ENCODE measurements at places on chromosomes 7 and 10.

DNA sequence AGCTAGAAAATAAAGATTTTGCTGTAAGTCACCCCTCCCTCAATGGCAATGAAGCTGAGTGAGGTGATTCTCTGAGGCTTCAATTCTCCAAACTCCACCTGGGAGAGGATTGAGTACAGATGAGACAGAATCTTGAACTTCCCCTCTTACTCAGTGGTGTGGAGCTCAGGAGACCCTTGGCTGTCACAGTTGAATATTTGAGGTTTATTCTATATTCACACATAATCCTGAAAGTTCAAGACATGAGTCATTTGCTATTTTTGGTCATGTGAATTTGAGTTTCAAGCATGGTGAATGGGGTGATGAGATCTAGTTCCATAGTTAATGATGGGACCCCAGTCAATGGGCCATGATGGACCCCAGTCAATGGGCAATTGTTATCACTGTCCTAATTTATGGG is 13.9 kb upstream of the TECTB start:
- no peak for DNase-seq

DNA sequence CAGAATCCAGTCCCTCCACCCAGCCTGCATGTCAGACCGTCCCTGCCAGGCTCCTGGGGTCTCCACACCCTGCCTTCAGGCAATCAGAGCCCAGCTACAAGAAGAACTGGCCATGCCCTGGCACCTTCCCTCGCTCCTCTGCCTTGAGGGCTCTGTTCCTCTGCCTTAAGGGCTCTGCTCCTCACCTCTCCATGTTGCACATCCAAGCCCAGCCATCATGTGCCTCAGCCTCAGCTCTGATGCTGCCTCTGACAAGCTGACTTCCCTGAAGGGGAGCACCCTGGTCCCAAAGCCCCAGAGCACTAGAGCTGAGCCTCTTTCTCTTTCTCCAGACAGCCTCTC is 50.3 kb upstream of the ANTXRL start:
- no peak for DNase-seq

GRCh38 chr10:74650613-74651012 is 175.8 kb upstream of the KAT6B start:
- DNase-seq, result no peak

GRCh38 chr10:113099431-113100183 is 149.6 kb downstream of the TCF7L2 start:
- peak; percentile 58 for DNase-seq

GRCh38 chr7:31890198-31890597 is 180.0 kb downstream of the PDE1C start:
- DNase-seq, result no peak

DNA sequence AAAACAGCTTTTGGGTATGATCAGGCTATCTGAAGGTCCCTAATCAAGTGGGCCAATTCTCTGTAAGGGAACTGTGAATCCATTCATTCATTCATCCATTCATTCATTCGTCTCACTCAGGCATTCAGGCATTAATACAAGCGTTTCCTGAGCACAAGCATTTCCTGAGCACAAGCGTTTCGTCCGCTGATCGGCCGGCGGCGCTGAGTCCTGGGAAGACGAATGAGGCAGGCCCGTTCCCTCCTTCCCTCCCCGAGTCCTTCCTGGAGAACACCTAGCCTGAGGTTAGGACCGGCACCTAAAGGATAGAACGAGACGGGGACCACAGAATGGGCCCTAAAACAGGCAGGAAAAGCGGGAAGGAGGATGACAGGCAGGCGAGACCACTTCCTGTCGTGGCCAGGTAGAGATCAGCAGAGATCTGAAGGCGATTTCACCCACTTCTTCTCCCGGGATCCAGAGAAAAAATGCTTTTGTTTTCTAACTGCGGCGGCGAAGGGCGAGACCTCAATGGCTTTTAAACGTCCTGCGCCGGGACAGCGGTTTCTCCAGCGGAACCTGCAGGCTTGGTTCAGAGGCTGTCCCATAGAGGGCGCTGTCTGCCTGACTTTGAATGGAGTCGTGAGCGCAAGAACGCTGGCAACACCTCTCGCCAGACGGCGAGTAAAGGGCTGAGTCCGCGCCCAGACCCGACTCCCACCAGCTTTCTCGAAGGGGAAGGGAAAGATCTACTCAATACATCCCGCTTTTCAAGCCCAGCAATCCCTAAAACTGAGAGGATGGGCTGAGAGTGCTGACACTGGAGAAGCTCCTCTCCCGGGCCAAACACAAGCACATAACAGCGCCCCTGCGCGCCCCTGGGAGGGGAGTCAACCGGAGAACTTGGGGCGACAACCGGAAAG is 2.9 kb upstream of the HMX3 start:
- peak; percentile 88 for DNase-seq

DNA sequence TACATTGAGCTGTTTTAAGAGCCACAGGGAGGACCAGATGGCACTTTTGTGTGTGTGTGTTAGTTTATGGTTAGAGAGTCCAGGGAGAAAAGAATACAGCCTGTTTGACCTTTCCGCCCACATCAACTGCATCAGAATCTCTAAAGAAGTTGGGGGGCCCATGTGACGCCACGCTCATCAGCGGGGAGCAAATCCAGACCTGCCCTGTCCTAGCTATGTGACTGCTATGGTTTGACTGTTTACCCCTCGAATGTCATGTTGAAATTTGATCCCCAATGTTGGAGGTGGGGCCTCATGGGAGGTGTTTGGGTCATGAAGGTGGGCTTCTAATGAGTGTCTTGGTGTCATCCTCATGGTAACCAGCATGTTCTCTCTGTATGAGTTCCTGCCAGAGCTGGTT is 128.0 kb downstream of the ADRA2A start:
- no peak for DNase-seq

DNA sequence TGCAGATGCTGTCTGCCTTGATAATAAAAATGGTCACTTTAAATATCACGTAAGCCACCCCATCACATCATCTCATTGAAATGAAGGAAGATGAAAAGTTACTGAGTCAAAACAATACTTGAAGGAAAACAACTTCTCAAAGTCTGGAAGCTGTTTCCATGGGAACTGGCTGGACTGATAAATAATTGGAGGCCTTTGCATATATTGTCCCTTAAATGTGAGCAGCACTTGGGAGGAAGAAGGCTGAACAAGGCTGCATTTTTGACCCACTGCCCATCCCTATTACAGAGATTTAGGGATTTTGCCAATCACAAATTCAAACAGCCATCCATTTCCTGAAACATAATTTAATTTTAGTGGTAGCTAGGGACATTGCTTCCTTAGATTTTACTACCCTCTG is 18.2 kb upstream of the MAGI2 start:
- no peak for DNase-seq

- DNase-seq, result peak; percentile 55
Observed at GRCh38 chr10:114663626-114664025, 5.6 kb upstream of the ABLIM1 start.

DNA sequence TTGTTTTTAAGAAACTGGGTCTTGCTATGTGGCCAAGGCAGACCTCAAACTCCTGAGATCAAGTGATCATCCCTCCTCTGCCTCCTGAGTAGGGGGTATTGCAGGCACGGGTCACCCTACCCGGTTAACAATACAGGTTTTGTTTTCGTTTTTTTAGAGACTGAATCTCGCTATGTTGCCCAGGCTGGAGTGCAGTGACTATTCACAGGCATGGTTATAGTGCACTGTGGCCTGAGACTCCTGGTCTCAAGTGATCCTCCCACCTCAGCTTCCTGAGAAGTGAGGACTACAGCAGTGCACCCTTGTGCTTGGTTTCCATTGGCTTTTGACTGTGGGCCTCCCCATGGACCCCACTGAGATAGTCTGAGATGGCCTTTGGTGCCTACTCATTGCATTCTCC is 3.8 kb upstream of the TRIM24 start:
- no peak for DNase-seq

- no peak for DNase-seq
Observed at GRCh38 chr10:71272056-71272771, 46.8 kb upstream of the SLC29A3 start.

DNA sequence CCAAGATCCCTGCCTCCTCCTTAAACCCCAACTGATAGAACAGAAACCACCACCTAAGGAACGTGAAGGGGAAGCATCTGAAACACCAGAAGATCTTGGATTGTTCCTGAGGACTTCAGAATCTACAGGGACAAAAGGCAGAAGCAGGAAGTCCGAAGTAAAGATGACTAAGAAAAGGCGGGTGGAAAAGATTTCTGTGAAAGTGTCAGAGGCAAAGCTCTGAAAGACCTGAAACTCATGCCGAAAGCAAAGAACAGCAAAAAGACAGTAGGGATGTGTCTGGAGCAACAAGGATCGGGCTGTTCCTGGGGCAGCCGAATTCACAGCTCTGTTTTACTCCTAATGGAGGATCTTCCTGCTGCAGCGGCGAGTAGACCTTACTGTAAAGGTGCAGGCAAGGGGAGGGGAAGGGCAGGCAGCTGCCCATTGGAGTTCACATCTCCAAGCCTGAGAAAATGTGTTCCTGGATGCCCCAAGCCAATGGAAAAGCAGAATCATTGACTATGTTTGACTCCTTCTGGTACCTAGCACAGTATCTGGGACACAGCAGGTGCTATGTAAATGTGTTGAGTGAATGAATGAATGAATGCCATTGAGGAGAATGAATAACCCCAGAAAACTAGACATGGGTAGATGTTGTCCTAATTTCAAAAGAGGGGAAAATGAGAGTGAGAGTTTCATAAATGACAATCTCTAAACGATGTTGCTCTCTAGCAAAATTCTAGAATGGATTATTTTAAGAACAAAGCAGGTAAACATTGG is 40.4 kb downstream of the PDIA4 start:
- DNase-seq, result peak; percentile 32

DNA sequence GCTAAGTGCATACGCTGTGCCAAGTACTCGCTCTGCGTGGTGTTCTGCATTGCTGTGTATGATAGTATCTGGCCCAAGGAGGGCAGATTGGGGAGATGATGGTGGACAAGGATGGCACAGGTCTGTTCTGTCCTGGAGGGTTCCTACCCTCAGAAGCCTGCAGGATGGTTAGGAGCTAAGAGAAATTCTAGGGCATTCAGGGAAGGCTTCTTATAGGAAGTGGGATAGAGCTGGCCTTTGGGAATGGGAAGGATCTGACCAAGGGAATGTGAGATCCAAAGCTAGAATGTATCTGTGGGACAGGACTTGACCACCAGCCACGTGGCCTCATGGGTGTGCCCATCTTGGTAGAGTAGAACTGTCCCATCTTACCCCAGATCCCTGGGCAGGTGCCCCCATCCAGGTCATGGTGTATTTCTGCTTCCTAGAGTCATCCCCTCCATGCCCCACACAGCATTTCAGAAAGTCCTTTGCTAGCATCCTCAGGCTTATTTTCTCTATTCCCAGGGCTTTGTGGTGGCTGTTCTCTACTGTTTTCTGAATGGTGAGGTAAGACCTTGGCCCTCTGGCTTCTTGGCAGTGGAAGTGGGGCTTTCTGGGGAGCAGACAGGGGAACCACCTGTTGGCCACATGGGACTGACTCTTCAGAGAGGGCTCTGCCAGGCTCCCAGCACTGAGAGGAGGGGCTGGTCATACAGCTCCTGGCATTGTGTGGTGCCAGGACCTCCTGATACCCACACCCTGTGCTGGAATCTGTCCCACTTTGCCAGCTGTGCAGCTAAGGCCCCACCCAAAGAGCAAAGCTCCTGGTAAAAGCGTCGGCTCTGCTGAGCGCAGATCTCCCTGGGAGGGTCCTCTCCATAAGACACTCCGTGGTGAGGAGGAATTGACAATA is 52.5 kb downstream of the ADCYAP1R1 start:
- DNase-seq, result no peak

DNA sequence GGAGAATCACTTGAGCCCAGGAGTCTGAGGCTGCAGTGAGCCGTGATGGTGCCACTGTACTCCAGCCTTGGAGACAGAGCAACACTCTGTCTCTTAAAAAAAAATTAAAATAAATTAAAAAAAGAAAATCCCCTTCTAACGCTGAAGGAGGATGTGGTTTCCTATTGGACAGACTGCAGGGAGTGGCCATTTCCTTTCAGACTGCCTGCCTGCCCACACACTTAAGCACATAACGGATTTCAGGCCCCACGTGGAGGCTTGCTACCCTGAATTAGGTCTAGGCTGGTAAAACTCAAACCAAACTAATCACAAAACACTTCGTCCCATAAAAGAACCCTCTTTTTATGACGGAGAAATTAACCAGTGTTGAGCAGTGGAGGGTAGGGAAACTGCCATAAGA is 34.0 kb downstream of the GATA3 start:
- peak; percentile 43 for DNase-seq

- no peak for DNase-seq
Observed at GRCh38 chr10:118701529-118702323, 53.0 kb downstream of the CACUL1 start.

GRCh38 chr10:111384556-111384955 is 307.7 kb downstream of the ADRA2A start:
- DNase-seq, result no peak

GRCh38 chr10:30827531-30828120 is 198.1 kb upstream of the LYZL2 start:
- DNase-seq, result peak; percentile 69

- no peak for DNase-seq
Observed at GRCh38 chr10:11522821-11523245, 88.6 kb downstream of the USP6NL start.

- no peak for DNase-seq
Observed at GRCh38 chr10:68137171-68137570, 27.9 kb downstream of the MYPN start.

DNA sequence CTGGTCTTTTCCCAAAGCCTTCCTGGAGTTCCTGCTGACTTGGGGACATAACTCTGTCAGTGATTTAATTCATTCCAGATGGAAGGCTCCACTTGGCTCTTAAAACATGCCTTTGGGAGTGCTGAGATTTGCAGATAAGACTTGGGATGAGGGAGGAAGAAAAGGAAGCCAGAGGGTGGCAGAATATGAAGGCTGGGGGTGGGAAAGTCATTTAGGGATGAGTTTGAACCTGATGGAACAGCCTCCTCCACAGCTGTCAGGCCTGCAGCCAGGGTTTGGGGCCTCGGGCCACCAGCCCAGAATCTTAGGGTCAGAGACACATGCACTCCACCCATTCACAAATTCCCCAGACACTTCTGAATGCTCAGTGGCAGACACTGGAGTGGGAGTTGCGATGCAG is 28.4 kb upstream of the EIF5AL1 start:
- DNase-seq, result no peak

GRCh38 chr7:113548137-113548536 is 370.7 kb downstream of the PPP1R3A start:
- DNase-seq, result no peak

GRCh38 chr7:28217143-28217542 is 36.5 kb upstream of the JAZF1 start:
- no peak for DNase-seq

- DNase-seq, result peak; percentile 69
Observed at GRCh38 chr7:6317797-6318438, 45.5 kb upstream of the CYTH3 start.

GRCh38 chr7:111676811-111677210 is 114.5 kb upstream of the IMMP2L start:
- DNase-seq, result no peak

DNA sequence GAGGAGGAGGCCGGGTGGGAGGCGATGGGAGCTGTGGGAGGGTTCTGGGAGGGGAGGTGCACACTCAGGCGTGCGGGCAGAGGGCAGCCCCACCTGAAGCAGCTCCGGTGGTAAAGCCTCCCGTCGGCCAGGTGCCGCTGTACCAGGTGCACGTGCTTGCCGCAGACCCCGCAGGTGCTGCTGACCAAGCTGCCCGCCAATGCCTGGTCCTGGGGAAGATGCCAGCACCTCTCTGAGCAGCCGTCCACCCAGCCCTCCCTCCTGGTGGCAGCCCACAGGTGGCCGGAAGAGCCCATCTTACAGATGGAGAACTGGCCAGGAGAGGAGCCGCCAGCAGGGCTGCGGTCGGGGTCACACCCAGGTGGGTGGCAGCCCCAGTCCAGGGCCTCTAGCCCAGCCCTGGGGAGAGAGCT is 12.6 kb downstream of the MICALL2 start:
- no peak for DNase-seq

GRCh38 chr10:77315496-77316129 is 322.0 kb downstream of the KCNMA1 start:
- DNase-seq, result no peak

GRCh38 chr7:44455155-44455554 is 35.3 kb downstream of the NUDCD3 start:
- no peak for DNase-seq

Measured in stomach (tissue), 19 donors.